Cardiac muscle cell (in vitro differentiated cells and primary cell): ENCODE measurements at places on chromosomes 12 and 14.
A peak's percentile ranks its signal among the peaks of the same experiment; 100 is the strongest.

GRCh38 chr12:91271185-91271584 lies 88.6 kb upstream of the DCN start:
- H3K27me3 ChIP-seq: no peaks in the 10 kb centered on the region
- no peaks in the 10 kb centered on the region for H3K36me3 ChIP-seq

GRCh38 chr14:104980611-104981531 lies 2.7 kb upstream of the AHNAK2 start:
- H3K4me3 ChIP-seq: no peak overlapping the region
- H3K36me3 ChIP-seq: no peaks in the 10 kb centered on the region
- no peak overlapping the region for H3K27ac ChIP-seq
- H3K4me1 ChIP-seq: peaks cover 4% of the 10 kb centered on the region

GRCh38 chr12:7060353-7060954 lies at the start of gene C1S:
TSS of gene C1S (plus strand) at chr12:7060718. CDS start at chr12:7061913, 1,195 bp downstream.
- DNase-seq: peak; percentile 87
- H3K27ac ChIP-seq: no peak within 1 kb of the TSS
- no peaks in the 10 kb centered on the region for H3K36me3 ChIP-seq
- no peak within 1 kb of the TSS for H3K4me3 ChIP-seq
- no peaks in the 10 kb centered on the region for H3K27me3 ChIP-seq
- peaks cover 3% of the 10 kb centered on the region for H3K4me1 ChIP-seq

- no peak overlapping the region for H3K4me3 ChIP-seq
- H3K27ac ChIP-seq: no peak overlapping the region
- no peaks in the 10 kb centered on the region for H3K4me1 ChIP-seq
- no peaks in the 10 kb centered on the region for H3K36me3 ChIP-seq
These were observed 454.4 kb downstream of the FUT8 start for GRCh38 chr14:65866886-65867285.

DNA sequence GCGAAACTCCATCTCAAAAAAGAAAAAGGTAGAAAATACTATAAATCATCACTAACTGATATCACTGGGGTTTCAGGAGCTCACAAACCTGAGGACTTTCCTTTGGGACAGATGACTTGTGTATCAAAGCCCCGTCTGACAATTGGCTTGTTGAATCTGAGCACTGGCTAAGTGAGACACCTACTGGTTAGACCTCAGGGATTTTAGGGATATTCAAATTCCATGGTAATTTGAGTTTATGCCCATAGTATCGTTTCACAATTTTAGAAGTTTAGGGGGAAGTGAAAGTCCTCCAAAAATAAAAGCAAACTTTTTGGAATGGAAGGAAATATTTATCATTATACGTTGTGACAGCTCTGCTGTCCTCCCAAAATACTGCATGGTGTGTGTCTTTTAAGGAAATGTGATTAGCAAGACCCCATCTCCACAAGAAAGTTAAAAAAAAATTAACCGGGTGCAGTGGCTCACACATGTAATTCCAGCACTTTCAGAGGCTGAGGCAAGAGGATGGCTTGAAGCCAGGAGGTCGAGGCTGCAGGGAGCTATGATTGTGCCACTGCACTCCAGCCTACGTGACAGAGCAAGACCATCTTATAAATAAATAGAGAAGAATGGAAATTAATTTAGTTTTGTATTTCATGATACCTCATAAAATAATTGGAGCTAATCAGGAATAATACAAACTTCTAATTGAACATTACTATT lies 49.2 kb downstream of the FBXL14 start:
- H3K27ac ChIP-seq: no peak overlapping the region
- no peak overlapping the region for H3K4me3 ChIP-seq
- DNase-seq: no peak
- H3K27me3 ChIP-seq: no peaks in the 10 kb centered on the region
- H3K36me3 ChIP-seq: no peaks in the 10 kb centered on the region
- no peaks in the 10 kb centered on the region for H3K4me1 ChIP-seq

- DNase-seq: peak; percentile 89
- H3K36me3 ChIP-seq: no peaks in the 10 kb centered on the region
- H3K27me3 ChIP-seq: peaks cover 8% of the 10 kb centered on the region
- no peak within 1 kb of the TSS for H3K27ac ChIP-seq
- no peaks in the 10 kb centered on the region for H3K4me1 ChIP-seq
These were observed at the start of gene DYRK4 for GRCh38 chr12:4562034-4562657. TSS of gene DYRK4 (plus strand) at chr12:4562208. CDS start at chr12:4562246, 38 bp downstream.

- H3K36me3 ChIP-seq: no peaks in the 10 kb centered on the region
- no peak overlapping the region for H3K4me3 ChIP-seq
- no peak for DNase-seq
- no peaks in the 10 kb centered on the region for H3K27me3 ChIP-seq
- peaks cover 25% of the 10 kb centered on the region for H3K4me1 ChIP-seq
These were observed 220.8 kb downstream of the CHST11 start for GRCh38 chr12:104677441-104678089.

DNA sequence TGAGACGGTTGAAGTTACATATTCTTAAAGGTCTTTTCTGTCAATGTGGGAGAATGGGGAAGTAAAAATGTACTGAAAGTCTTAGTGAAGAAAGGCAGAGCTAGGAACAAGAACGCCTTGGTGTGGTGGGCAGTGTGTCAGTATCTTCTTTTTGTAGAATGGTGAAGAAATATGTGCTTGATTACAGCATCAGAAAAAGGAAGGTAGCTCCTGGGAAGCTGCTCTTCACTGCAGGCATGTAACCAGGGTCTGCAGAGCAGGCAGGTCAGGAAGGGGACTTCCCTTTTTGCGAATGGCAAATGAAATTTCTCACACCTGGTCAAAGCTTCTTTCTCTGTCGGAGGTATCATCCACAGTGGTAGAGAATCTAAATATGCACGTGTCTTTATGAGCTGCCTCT lies 226.2 kb downstream of the ADAMTS20 start:
- H3K27ac ChIP-seq: no peak overlapping the region
- no peaks in the 10 kb centered on the region for H3K36me3 ChIP-seq
- H3K4me3 ChIP-seq: no peak overlapping the region
- H3K27me3 ChIP-seq: no peaks in the 10 kb centered on the region

GRCh38 chr12:52144512-52145227 lies 47.1 kb downstream of the KRT80 start:
- H3K27ac ChIP-seq: no peak overlapping the region
- peaks cover 7% of the 10 kb centered on the region for H3K4me1 ChIP-seq
- H3K36me3 ChIP-seq: no peaks in the 10 kb centered on the region
- no peak overlapping the region for H3K4me3 ChIP-seq
- H3K27me3 ChIP-seq: no peaks in the 10 kb centered on the region

- no peak overlapping the region for H3K4me3 ChIP-seq
- H3K4me1 ChIP-seq: no peaks in the 10 kb centered on the region
- H3K36me3 ChIP-seq: no peaks in the 10 kb centered on the region
- no peak overlapping the region for H3K27ac ChIP-seq
- DNase-seq: no peak
These were observed 1.8 kb upstream of the PAH start for GRCh38 chr12:102918840-102919239.

- H3K4me3 ChIP-seq: no peak overlapping the region
- H3K36me3 ChIP-seq: no peaks in the 10 kb centered on the region
- H3K4me1 ChIP-seq: no peaks in the 10 kb centered on the region
- no peak overlapping the region for H3K27ac ChIP-seq
These were observed 89.6 kb downstream of the SCARB1 start for GRCh38 chr12:124774054-124774461.

DNA sequence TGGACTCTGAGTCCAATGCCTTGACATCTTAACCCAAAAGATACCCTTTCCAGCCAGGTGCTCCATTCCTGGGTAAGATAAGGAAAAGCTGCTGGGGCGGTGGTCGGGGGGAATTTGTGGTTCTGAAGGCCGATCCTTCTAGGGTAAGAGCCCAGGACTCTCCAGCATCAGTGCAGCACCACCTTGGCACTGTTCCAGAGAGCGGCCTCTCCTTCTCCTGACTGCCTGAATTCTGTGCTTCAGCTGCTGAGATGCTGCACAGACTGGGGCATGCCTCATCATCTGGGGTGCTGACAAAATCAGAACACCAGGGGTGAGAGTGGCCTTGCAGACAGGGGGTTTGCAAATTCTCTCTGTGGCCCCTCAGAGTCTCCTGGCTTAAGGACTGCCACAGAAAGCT lies 87.5 kb downstream of the SPTB start:
- no peaks in the 10 kb centered on the region for H3K4me1 ChIP-seq
- no peaks in the 10 kb centered on the region for H3K36me3 ChIP-seq
- H3K27ac ChIP-seq: no peak overlapping the region
- H3K4me3 ChIP-seq: no peak overlapping the region
- no peak for DNase-seq

- no peaks in the 10 kb centered on the region for H3K36me3 ChIP-seq
- H3K4me3 ChIP-seq: no peak overlapping the region
- H3K4me1 ChIP-seq: peaks cover 58% of the 10 kb centered on the region
- H3K27me3 ChIP-seq: no peaks in the 10 kb centered on the region
These were observed 37.0 kb upstream of the PNMA1 start for GRCh38 chr14:73751157-73751691.

GRCh38 chr12:127327986-127328385 lies 939.0 kb upstream of the TMEM132C start:
- no peaks in the 10 kb centered on the region for H3K27me3 ChIP-seq
- no peak overlapping the region for H3K27ac ChIP-seq
- peaks cover 17% of the 10 kb centered on the region for H3K4me1 ChIP-seq
- no peak for DNase-seq

DNA sequence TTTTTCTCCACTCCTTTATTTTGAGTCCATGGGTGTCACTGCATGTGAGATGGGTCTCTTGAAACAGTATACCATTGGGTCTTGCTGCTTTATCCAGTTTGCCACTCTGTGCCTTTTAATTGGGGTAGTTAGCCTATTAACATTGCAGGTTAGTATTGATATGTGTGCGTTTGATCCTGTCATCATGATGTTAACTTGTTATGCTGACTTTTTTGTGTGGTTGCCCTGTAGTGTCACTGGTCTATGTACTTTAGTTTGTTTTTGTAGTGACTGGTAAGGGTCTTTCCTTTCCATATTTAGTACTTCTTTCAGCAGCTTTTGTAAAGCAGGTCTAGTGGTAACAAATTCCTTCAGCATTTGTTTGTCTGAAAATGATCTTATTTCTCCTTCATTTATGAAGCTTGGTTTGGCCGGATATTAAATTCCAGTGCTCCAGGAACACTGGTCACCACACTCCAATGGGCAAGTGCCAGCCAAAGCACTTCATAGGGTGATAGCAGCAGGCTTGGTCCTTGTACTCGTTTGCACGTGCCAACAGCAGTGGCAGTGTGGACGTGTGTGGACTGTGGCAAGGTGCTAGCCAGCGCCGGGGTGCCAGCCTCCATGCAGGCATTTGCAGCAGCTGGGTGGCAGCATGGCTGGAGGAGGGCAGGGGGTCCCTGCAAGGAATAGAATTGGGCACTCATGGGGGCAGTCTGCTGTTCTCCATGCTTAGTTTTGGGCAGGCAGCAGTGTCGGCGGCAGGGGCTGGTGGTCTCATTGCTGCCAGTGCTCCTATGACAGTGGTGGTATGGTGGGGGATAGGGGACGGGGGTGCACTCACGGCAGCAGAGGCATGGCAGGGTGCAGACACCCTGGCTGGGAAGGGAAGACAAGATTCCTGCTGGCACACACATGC lies 53.5 kb downstream of the FRS2 start:
- no peak overlapping the region for H3K27ac ChIP-seq
- H3K27me3 ChIP-seq: no peaks in the 10 kb centered on the region
- DNase-seq: no peak
- H3K4me1 ChIP-seq: no peaks in the 10 kb centered on the region
- no peak overlapping the region for H3K4me3 ChIP-seq
- H3K36me3 ChIP-seq: no peaks in the 10 kb centered on the region
